ENCODE measurements at places on chromosomes 3 and 15.

GRCh38 chr3:128585189-128585588, 65.4 kb downstream of the RPN1 start:
- no peak for DNase-seq

- no peak for DNase-seq
Observed at GRCh38 chr15:62150445-62150844, 14.6 kb downstream of the C2CD4B start.

DNA sequence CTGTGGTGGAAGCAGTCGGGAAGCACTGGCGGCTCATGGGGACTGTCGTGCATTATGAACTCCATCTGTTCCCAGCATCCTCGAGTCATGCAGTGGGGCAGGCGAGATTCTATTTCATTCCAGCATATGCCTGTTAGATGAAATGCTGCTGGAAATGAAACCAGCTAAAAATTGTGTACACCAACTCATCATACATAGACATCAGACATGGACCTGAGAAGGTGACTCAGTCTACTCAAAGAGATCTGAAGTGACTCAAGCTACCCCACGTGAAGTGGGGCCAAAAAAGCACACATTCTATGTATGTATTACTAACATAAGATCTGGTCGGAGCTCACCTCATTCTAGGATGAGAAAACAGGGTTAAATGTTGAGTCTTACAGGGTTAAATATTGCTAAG, 47.5 kb upstream of the FAM98B start:
- DNase-seq = no peak

DNA sequence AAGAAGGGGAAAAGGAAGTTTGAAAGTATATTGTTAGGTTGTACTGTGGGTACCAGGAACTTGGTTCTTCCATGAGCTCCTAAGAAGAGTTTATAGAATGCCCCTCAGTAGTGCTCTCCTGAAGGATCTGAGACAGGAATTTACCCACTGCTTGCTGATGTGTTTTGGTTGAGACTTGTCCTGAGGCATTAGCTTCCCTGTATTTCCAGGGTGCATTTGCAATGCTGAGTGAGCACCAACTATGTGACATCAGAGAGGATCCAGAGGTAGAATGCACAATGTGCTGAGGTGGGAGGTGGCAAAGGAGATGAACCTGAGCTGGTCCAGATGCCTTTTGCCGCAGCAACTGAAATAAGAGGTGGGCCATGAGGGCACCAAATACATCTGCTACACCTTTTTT, 64.3 kb upstream of the LRRC3B start:
- no peak for DNase-seq
